NCI-H1694 (cell line): ENCODE measurements at places on chromosomes 16 and 17.

GRCh38 chr17:8740486-8740885 lies 4.2 kb downstream of the CCDC42 start:
- DNase-seq: no peak

DNA sequence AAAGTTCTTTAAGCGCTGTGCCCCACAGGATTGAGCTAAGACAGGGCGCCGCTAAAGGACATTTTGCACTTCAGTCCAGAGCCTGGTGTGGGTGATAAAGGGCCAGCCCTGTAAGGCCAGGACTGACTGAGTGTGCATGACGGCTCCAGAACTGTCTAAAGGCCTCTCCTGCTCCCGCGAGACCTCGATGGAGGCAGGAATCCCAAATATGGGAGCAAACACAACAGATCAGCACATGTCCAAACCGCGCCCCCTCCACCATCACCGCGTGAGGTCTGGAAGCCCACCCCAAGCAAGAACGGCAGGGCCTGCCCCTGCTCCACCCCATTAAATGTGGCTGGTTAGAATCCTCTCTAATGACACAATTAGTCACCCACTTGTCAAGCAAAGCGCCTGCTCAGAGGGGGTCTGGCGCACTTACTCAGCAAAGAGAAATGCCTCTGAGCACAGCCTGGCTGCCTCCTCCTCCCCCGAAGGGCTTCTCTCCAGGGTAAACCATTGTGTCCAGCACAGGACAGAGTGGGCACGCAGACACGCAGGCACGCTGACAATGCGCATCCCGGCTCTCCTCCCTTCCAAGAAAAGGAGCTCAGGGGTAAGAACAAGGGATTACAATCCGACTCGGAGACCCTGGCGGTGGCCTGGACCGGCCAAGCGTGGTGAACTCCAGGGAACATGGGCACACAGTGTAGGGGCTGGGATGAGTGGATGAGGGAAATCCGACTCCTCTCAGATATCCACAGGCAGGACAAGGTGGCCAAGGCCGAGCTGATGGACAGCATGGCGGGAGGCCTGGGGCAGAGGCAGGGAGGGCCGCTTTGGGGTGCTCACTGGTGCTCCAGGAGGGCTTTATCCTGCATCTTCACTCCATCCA lies 1.5 kb downstream of the MXRA7 start:
- DNase-seq: no peak

DNA sequence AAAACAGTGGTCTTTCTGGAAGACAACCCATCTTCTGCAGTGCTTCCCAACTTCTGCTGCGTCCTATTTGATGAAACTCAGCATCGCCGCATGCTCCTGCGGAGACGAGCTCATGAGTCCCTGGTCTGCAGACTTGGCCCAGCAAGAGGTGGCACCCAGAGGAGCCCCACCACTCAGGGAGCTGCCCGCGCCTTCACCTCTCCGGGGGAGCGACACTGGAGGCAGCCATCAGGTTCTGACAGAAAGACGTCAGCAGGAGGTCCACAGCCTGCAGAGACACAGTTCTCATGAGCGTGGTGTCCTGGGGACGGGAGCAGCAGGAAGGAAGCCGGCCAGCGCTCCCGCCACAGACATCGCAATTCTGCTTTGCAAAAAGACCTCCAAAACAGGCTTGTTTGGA lies 46.1 kb downstream of the FANCA start:
- DNase-seq: no peak

DNA sequence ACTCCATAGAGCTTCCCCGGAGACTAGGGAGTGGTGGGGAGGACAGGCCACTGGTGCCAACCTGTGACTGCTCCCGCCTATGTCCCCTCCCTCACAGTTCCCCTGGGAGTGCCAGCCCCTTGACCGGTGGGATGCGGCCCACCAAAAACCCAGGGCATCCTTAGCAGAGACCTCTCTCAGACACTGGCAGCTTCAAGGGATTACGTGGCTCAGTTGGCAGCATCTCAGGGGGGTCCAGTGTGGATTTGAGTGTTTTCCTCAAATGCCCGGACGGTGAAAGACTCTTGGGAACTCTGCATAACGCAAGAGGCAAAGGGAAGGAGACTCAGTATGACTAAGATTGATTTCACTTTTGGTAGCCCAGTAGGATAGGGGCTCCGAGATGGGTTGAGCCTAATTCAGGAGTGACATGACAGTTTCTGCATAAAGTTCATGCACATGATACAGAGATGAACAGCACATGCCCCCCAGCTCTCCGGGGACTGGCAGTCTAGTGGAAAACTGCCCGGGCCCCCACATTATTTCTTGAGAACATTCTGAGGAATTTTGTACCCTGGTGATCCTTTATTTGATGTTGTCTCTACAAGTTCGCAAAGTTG lies 50.4 kb downstream of the TRARG1 start:
- DNase-seq: no peak
